ENCODE measurements at places on chromosomes 5 and 9.

DNA sequence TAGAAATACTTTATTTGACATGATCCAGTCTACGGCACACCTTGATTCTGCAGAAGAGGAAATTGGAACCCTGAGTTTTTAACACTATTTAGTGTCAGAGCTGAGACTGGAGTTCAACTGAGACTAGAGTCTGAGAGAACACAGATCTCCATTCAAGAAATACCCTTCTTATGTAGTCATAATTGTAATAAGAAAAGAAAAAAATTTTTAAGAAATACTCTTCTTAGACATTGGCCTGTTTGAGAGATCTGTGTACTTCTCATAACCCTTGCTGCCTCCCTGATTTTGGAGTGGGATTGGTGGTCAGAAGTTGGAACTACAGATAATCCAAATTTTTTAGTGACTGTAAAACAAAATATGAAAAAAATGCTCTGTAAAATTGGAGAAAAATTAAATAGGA, 253.4 kb downstream of the ARRDC3 start:
- no peak for DNase-seq

- no peak for DNase-seq
Observed at GRCh38 chr5:16934677-16935153, 1.4 kb downstream of the MYO10 start.

DNA sequence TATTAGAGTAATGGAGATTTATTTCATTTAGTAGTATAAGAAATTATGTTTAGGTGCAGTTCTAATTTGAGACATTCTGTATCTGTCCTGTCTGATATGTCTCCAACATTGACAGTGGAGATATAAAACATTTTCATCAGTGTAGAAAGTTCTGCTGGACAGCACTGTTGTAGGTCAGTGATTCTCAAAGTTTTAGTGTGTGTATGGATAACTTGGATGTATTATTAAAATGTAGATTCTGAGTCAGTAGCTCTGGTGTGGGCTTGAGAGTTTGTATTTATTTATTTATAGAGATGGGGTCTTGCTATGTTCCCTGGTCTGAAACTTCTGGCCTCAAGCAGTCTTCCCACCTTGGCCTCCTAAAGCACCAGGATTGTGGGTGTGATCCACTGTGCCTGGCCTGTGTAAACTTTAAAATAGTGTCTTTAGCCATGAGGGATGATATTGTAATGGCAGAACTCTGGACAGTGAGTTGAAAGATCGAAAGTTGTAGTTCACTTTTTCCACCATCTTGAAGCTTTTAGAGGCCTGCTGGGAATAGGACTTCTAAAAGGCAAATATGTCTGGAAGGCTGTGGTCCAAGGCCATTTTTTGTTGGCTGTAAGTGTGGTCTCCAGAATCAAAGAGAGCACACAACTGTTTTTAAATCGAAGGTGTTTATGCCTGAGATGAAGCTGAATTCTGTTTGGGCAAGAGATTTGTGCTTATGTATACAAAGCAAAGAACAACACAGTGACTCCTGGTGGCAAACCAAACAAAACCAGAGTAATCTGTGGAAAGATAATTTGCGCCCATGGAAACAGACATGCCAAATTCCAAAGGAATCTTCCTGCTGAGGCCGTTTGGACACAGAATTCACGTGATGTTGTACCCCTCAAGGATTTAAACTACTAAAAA, 12.4 kb downstream of the UBAP1 start:
- DNase-seq: no peak

- peak; percentile 76 for DNase-seq
Observed at GRCh38 chr9:128702445-128702948, at the start of gene PKN3. Gene PKN3 (plus strand): TSS chr9:128702503. CDS start chr9:128702916, 413 bp downstream.

GRCh38 chr5:77882670-77883257, 106.6 kb upstream of the TBCA start:
- DNase-seq: no peak

DNA sequence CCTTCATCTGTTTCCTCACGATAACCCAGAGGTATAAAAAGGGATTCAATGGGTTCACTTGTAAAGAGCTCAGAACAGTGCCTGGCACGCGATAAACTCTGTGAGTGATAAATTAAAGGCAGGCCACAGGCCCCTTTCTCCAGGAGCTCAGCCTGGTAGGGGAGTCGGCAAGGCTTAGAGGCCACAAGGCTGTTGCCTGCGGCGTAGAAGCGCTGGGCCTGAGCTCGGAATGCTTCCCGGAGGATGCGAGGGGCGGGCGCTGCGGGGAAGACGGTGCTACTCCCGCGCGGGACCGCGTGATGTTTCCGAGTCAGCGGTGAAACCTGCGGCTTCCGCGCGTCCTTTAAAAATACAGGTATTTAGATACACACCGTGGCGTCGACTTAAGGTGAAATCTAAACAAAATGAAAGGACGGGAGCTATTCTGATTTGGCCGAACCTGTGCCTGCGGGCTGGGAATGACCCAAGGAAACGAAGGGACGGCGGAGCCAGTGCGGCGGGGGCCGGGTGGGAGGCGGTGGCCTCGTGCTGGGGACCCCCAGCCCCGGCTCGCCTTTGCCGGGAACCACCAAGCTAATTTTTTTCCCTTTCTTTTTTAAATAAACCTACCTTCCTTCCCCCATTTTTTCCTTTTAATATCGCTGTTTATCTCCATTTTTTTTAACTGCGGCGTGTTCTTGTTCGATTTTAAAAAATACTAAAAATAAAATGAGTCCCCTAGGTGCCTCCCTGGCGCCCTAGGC, 6.2 kb downstream of the NKX2-5 start:
- no peak for DNase-seq

DNA sequence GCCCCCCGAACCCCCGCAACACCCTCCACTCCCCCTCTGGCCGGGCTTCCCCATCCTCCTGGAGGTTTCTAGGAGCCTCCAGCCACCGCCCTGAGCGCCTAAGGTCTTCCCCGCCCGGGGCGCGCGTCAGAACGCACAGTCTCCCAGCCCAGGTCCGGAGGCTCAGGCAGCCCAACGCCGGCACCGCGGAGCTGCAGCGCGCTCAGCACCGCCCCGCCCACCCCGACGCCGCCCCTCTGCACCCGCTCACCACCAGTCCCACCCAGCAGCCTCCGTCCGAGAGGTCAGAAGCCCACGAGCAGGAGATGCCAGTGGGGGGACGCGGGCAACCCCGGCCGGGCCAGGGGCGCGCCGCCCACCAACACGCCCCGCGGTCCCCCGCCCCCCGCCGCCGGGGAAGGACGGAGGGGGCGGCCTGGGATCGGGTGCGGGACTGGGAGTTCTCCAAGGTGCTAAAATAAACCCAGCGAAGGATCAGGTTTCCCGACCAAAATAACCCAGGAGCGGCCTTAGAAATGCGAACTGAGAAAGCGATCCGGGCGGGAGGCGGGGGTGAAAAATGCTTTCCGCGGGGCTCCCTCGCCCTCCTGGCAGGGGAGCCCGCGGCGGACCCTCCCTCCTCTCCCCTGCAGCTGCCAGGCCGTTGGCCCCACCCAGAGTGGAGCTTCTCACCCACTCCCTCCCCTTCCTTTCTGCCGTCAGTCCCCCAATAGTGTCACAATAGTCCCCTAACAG, 6.5 kb upstream of the FAM78A start:
- no peak for DNase-seq

DNA sequence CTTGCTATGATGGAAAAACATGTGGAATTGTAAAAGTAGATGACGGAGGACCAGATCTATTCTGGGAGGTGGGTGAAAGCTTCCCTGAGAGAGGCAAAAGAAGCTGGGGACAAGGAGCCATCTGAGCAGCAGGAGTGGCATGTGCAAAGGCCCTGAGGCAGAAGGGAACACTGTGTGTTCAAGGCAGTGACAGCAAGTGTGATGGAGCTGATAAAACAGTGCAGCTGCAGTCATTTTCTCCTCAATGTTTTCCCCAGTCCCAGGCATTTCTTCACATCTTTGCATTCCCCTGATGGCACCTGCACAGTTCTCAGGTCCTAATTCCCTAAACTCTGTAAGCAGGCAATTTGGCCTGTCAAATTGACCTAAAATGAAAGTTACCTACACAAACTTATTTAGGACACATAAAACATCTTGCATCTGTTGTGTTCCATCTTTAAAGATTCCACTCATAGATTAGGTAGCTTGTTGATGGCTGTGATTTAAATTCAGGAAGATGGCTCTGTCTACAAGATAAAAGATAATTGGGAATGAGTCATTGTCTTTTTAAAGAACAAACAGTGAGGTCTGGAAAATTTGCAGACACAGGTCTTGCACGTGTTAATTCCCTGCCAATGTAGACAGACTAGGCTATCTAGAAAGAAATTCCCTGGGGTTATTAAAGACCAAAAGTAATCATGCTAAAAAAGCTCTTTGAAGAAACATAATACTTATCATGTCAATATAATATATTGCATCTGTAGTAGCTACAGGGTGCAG, 289.6 kb upstream of the SGCD start:
- no peak for DNase-seq

GRCh38 chr5:5480481-5481111, 58.1 kb downstream of the ICE1 start:
- no peak for DNase-seq

DNA sequence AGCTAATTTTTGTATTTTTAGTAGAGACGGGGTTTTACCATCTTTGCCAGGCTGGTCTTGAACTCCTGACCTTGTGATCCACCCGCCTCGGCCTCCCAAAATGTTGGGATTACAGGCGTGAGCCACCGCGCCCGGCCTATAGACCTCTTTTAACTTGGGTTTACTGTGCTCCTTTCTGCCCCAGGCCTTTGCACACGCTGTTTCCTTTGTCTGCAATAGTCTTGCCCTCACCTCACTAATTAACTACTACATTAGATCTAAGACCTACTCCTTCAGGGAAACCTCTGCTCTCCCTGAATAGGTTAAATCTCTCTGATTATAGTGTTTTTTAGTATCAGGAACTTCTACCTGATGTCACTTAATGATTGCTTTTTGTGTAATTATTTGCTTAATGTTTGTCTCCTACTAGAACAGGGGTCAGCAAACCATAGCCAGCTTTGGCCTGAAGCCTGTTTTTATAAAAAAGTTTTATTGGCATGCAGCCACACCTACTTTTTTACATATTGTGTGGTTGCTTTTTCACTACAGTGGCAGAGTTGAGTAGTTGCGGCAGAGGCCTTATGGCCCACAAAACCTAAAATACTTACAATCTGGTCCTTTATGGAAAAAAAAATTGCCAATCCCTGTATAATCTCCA, 31.2 kb upstream of the TLE1 start:
- no peak for DNase-seq

GRCh38 chr9:137074657-137075274, 2.6 kb upstream of the UAP1L1 start:
- no peak for DNase-seq

- no peak for DNase-seq
Observed at GRCh38 chr5:1658665-1659064, 134.9 kb upstream of the LPCAT1 start.

DNA sequence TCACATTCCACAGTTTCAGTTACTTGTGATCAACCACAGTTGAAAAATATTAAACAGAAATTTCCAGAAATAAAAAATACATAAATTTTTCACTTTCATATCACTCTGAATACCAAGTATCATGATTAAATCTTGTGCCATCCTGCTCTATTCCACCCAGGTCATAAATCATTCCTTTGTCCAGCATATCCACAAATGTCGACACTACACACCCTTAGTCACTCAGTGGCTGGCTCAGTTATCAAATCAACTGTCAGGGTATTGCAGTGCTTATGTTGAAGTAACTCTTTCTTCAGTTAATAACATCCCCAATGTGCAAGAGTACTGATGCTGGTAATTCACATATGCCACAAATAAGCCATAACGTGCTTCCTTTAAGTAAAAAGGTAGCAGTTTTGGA, 115.7 kb downstream of the FBXL17 start:
- no peak for DNase-seq

- DNase-seq: no peak
Observed at GRCh38 chr9:69861011-69861410, 40.4 kb downstream of the CFAP95 start.

GRCh38 chr5:155651-156410, 35.5 kb upstream of the LRRC14B start:
- DNase-seq: no peak

- no peak for DNase-seq
Observed at GRCh38 chr9:87886933-87887505, 4.3 kb downstream of the SPATA31E1 start.

DNA sequence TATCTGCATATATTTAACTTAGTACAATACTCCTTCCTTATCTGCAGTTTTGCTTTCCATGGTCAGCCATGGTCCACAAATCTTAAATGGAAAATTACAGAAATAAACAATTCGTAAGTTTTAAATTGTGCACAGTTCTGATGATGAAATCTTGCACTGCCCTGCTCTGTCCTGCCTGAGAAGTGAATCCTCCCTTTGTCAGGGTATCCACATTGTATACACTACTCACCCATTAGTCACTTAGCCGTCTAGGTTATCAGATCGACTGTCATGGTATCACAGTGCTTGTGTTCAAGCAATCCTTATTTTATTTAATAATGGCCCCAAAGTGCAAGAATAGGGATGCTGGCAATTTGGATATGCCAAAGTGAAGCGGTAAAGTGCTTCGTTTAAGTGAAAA, 8.3 kb upstream of the YTHDC2 start:
- DNase-seq: no peak

DNA sequence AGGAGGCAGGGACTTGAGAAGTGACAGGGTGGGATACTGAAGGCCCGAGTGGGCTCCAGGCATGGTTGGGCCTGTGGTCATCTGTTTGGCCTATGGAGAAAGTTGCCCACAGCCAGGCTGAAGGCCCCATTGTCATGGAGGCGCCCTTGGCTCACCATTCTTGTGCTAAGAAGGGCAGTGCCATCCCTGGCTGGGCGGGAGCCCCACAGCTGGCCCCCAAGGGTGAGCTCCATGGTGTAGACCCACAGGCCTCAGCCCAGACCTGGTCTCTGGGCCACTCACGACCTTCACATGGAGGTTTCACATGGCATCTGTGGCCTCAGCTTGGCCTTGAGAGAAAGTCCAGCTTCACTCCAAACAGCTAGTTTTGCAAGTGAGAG, 34.3 kb upstream of the PRDM12 start:
- no peak for DNase-seq

- no peak for DNase-seq
Observed at GRCh38 chr9:102428305-102428704, 566.8 kb upstream of the CYLC2 start.

- no peak for DNase-seq
Observed at GRCh38 chr5:112163435-112163834, 255.6 kb downstream of the EPB41L4A start.

DNA sequence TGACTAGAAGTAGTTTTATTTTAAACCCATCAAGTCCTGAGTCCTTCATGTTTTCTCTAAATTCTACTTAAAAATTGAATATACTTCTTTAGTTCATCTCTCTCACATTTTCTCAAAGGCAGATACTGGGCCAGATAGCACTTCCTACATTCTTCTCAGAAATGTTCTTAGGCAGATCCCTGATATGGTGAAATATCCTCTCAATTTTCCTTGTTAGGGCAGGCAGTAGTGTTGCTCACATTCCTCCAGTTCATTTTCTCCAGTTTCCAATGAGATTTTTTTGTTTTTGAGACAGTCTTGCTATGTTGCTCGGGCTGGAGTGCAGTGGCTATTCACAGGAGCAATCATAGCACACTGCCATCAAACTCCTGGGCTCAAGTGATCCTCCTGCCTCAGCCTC, 5.7 kb downstream of the GCNT1 start:
- no peak for DNase-seq

- no peak for DNase-seq
Observed at GRCh38 chr5:54551926-54552325, 34.4 kb downstream of the SNX18 start.

All from activated T-helper 1 cell treated with Interleukin-2 at 50 U/mL for 16 hours (primary cell).